ENCODE measurements at places on chromosomes 3 and 15.

DNA sequence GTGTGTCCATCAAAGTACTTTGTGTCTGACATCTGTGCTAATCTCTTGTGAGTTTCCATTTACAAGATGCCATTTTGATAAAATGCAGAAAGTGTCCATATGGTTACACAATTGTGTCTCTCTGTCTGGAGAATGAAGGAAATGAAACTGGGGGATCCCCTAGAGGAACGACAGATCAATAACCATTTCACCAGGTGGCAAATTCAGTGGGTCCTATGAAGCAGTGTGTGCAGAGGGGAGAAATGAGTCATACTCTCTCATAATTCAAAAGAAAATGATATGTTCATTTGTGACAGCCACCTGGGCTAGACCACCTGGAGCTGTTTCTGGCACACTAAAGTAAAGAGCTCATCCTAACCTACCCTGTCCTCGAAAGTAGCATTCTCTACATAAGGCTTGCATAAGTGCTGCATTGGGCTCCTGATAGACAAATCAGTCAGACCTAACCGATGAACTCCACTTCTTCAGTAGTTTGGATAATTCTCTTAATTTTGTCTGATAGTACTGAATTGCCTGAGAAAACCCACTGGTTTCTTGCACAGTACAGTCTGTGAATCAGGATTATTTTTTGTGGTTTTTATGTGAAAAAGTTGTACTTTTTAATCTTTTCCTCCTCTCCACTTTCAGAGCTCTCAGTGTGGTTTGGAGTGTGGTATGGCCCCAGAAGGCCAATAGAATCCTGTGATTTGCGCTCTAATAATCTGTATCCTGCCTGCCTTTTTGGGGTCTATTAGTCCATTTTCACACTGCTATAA, 10.3 kb upstream of the CD47 start:
- DNase-seq, result no peak

DNA sequence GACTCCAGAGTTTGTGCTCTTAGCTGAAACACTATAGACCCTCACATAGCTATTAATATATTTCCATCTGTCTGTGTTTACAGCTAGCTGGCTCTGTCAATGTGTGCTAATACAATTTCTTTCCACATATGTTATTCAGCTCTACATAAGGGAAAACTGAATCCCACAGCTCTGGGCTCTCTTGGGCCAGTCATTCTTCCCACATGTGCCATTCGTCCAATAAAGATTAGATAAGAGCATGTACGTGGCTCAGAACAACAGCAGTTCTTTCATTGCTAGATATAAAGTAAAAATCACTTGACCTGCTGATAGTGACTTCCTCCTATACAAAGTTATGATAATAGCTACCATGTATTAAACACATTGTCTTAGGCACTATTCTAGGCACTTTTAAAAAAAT, 2.8 kb upstream of the ILDR1 start:
- DNase-seq, result no peak

GRCh38 chr3:126704494-126705214, 614 bp downstream of the CHCHD6 start:
- no peak for DNase-seq

DNA sequence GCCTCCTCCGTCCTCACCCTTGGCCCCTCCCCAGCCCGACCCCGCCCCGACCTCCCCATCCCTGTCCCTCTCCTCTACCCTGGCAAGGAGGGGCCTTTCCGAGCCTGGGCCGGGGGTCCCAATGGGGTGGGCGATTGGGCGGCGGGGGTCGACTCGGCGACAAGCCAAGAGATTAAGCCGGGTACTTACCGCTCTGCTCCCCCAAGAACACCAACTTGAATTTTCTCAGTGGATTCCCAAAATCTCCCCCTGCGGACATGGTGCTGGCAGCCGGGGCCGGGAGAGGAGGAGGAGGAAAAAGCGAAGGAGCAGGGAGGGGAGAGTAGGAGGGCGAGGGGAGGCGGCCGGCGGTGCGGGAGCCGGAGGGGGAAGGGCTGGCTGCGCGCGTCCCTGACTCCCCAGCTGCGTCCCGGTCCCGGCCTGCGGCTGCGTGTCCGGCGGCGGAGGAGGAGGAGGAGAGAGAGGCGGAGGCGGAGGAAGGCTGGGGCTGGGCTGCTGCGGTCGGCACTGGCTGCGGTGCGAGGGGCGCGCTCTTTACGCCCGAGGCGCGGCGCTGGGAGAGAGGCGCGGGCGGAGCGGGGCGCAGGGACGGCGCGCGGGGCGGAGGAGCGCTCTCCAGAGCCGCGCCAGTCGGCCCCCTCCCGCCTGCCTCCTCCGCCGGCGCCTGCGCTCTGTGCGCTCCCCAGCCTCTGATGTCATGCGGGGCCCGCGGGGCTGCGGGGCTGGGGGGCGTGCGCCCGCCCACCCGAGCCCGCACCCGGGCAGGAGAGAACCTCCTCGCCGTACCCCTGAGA, at the start of gene RAB6B:
Gene RAB6B, minus strand, starts transcription at position 675 of the 794 bp plus-strand sequence. Its CDS starts 416 bp downstream, at position 259.
- no peak for DNase-seq

DNA sequence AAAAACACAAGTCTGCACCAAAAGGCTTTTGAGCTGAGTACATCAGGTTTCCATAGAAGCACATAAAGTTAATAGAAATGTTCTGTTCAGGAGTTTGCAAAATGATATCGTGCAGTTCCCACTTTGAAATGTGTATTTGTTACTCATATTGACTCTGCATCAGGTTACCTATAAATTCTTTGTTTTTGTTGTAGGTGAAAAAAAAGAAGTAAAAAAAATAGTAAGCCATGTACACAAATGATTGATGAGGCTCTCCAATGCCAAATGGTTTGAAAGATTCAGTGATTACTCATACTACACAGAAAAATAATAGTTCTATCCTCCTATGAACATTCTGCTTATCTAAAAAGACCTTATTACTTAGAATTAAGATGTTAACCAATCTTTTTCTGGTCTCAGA, 287.3 kb upstream of the MME start:
- DNase-seq, result no peak

GRCh38 chr3:196793246-196793645, 53.6 kb downstream of the PAK2 start:
- DNase-seq, result no peak

GRCh38 chr15:44101944-44102343, 93.1 kb downstream of the FRMD5 start:
- no peak for DNase-seq

Data from activated CD4-positive, alpha-beta T cell treated with anti-CD3 and anti-CD28 coated beads for 1 hour (primary cell).